Stimulated activated CD4-positive, alpha-beta T cell treated with anti-CD3 and anti-CD28 coated beads, Interleukin-1b, Interleukin-23, amount 100 ng/mL, for 48 hours (primary cell): ENCODE measurements at places on chromosomes 5 and 9.

DNA sequence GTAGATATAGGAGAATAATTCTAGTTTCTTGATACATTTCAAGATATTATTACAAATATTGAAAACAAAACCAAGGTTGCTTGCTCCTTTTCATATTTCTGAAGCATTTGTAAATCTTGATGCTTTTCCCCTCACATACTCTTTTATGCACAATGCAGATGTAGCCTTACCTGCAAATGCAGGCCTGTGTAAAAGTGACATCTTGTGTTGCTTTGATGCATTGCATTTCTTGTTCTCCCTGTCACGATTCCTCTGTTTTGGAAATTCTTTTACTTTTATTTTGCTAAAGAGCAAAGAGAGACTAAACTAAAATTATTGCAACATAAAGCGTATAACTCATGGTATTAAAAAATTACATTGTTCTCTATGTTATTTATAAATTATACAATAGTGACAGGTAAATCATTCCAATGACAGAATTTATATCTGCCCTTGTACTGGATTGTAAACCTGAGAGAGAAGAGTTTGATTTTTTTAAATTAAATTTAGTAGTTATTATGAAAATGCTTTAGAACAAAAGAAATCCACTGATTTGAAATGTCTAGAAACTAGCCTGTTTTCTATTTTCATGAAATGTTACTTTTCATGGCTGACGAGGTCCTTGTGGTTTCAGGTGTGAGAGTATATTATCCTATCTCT, 970.0 kb downstream of the MAT2B start:
- no peak for DNase-seq

DNA sequence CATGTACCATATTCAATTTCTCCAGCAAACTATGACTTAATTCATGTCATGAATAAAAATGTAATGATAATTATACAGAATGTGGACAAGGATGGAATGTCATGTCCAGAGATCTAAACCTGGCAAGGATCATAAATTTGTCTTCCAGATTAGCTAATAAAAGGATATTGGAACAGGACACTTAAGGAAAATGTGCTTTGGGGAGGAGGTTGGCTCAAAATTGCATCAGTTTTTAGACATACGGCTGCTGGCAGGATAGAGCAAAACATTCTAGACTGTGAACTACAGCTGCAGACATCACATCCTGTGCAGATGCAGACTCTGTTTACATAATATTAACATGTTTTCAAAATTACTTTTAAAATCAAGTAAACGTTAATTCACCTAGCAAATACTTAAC, 248.4 kb downstream of the TLR4 start:
- DNase-seq: no peak

GRCh38 chr5:61264273-61264661, 67.8 kb upstream of the ZSWIM6 start:
- no peak for DNase-seq

DNA sequence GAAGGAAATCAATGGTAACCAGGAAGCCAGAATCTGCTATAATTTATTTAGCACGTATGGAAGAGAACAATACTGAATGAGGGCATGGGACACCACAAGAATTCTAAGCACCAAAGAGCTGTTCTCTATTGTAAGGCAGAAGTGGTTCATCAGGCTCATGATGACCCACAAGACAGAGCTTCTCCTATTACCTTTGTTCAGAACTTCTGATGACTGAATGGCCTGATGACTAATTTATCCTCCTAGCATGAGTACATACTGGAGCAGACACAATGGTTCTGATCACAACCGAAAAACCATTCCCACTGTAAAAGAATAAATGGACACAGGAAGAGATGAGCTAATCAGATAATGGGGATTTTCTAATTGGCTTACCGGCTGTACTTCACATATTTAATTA, 329.8 kb upstream of the PDE4D start:
- DNase-seq: no peak

DNA sequence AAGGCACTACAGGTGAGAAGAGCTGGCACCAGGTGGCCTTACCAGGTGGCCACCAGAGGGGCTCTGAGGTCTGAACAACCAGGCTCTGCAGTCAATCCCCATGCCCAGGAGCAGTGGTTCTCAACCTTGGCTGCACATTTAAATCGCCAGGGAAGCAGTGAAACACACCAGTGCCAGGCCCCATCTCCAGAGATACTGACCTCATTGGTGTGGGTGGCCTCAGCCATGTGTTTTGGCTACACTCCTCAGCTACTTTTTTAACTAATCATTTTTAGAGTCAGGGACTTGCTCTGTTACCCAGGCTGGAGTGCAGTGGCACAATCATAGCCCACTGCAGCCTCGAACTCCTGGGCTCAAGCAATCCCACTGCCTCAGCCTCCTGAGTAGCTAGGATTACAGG, 56.0 kb downstream of the GABBR2 start:
- no peak for DNase-seq

DNA sequence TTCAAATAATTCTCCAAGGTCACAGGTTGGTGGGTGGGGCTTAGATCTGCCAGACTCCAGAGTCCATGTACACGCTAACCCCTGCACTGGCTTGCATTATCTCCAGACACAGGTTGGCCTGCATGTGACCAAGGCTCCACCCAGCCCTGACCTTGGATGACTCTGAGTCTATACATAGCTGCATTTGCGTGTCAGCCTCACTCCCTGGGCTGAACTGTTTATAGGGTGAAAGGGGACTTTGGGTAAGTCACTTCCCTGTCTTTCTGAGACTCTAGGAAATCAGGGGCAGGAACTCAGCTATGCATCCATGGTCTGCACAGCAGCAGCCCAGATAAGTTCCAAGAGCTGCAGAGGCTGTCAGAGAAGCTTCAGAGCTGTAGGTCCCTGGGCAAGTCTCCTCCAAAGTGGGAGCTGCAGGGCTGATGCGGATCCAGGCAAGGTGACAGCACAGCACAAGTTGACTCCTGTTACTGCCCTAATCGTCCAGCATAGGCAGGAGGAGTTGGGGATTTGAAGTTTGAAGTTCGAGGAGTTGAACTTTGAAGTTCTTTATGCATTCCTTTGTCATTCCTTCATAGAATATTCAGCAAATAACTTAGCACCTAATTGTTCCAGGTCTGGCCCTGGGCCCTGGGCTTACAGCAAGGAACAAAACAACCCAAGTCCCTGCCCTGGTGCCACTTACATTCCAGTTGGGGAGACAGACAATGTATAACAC, 53.4 kb downstream of the SLC22A5 start:
- DNase-seq: no peak

DNA sequence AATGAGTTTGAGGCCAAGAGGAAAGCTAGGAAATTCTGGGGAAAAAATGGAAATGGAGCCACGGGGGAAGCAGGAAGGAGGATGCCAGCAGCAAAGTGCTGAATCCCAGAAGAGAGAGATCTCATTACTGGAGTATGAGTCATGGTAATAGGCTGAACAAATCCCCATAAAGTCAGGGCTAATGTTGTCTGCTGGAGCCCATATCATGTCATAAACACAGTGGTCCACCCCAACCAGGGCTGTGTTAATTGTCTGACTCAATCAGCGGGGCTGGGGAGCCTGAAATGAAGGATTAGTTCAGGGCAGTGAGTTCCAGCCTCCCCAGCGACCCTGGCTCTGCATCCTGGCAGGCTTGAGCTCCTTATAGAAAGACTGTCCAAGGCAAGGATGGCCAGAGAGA, 68.8 kb downstream of the TLR4 start:
- no peak for DNase-seq

GRCh38 chr9:95131023-95131943, 186.2 kb downstream of the FANCC start:
- DNase-seq: peak; percentile 19

DNA sequence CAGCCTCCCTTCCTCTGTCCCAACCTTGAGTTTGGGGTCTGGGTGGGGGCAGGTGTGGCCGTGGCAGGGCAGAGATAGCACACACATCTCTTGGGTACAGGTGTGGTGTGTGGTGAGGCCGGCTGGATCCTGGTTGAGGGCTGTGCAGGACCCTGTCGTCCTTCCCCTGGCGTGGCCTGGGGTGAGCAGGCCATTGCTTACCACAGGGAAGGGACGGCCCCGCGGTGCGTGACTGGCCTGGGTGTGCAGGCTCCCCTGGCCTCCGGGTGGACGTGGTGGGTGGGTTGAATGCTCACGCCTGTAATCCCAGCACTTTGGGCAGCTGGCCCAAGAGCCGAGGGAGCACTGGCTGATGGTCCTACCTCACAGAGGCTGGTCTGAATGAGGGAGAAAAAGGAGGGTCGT, 1.2 kb downstream of the ARRDC1 start:
- DNase-seq: no peak

GRCh38 chr9:82930116-82930515, 132.8 kb downstream of the RASEF start:
- DNase-seq: no peak

GRCh38 chr5:162786234-162786633, 651.2 kb upstream of the CCNG1 start:
- DNase-seq: no peak

- DNase-seq: no peak
Observed at GRCh38 chr9:114259798-114260523, 62.9 kb upstream of the ORM1 start.

DNA sequence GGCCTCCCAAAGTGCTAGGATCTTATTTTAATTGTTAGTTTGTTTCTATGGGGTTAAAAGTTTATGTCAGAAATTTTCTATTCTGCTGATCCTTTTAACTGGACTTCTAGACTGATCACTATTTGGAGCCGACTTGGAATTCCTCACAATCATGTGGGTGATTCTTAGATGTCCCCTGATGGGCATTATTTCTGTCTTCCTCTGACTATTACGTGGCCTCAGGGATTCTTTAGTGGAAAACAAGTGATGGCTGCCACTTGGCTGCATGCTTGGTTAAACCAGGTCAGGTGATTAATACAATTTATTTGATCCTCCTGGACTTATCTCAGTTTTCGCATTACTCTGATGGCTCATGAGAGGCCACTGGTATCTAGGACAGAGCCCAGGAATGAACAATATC, 32.2 kb upstream of the OR2S2 start:
- no peak for DNase-seq

DNA sequence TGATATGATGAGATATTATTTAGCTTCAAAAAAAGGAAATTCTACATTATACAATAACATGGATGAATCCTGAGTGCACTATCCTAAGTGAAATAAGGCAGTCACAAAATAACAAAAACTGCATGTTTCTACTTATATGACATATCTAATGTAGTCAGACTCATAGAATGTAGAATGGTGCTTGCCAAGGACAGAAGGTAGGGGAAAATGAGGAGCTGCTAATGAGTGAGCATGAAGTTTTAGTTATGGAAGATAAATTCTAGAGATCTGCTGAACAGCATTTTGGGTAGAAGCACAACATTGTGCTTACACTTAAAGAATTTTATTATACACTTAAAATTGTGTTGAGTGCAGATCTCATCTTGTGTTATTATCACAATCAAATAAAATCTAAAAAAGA, 812.4 kb downstream of the KCTD16 start:
- no peak for DNase-seq

DNA sequence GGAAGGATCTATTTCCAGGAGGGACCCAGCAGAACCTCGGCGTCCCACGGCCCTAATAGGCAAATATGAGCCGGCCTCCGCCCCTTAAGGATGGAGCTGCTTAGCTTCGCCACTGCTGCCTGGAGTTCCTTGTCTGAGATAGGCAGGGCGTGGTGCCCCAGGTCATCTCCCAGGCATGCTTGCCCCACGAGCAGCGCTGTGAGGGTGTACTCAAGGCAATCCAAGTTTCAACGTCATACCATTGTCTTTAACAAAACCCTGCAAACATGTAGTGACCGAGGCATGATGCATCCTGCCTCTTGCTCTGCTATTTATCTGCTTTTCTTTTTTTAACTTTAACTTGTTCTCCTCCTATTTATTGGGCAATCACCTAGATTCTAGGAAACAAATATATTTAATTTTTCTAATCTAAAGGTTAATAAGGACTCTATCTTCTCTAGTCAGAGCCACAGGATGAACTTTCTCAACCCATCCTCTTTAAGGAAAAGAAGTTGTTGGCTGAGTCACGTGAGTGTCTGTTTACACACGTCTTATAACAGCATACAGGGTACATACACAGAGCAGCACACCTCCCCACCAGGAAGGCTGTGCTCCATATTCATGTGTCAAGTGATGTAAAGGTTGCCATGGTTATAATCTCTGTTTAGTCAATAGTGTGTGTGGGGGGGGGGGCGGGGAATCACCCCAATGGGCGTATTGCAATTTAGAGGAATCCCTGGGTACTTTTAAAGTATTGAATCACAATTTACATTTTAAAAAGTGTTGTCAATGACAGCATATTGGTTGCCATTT, 27.3 kb upstream of the ZSWIM6 start:
- DNase-seq: no peak

DNA sequence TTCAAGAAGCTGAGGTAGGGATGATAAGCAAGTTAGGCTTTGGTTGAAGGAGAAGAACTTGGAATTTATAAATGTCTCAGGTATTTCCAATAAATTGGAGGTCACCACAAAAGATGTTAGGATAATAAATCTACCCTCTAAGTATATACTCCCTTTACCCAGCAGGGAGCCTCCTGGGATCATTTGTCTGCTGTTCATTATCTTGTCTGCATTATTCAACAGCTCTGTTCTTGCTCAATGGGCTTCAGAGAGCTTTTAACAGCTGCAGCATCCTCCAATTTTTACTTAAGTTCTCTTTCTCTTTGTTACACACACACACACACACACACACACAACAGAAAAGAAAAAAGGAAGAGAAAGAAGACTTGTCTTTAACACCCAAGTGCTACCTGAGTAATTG, 51.7 kb upstream of the VPS13A start:
- DNase-seq: no peak

DNA sequence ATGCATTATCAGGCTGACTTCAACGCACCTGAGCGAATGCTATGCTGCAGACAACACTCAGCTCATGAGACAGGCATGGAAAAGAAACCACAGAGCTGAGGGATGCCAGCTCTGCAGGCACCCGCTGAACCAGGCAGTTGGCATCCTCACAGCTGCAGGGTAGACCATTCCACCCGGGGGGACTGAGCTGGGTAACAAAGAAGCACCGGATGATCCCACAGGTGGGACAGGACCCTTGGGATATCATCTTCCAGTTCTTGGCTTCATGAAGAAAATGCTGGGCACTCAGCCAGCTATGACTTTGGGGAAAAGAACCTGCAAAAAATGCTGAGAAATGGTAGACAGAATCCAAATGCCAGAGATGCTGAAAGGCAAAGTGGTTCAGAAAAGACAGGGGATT, 9.6 kb downstream of the EPB41L4B start:
- no peak for DNase-seq

GRCh38 chr9:125878164-125878631, 131.0 kb downstream of the PBX3 start:
- DNase-seq: no peak

- no peak for DNase-seq
Observed at GRCh38 chr9:95874303-95874988, 1.0 kb upstream of the ERCC6L2 start.

GRCh38 chr5:52987711-52988331, 1.3 kb upstream of the ITGA2 start:
- peak; percentile 24 for DNase-seq

DNA sequence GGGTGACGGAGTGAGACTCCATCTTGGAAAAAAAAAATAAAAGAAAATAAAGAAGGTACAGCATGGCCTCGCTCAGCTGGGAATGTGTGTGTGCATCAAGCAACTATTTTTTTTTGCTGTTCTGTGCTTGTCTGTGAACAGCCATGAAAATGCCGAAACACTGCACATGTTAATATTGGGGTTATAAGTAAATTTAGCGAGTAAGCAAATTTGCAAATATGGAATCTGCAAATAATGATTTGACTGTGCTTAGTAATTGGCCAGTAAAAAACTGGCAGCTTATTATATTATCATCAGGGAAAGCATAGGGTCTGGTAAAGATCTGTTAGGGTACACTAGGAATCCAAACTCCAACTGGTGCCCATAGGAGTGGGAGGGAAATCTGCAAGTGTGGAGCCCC, 278.1 kb upstream of the KLF4 start:
- no peak for DNase-seq

GRCh38 chr5:14928661-14929060, 57.1 kb upstream of the ANKH start:
- DNase-seq: no peak
